ENCODE measurements at places on chromosomes 4 and X.

GRCh38 chr4:52234561-52235440 lies 183.7 kb downstream of the SPATA18 start:
- no peak overlapping the region for H3K4me3 ChIP-seq
- H3K27ac ChIP-seq = no peak overlapping the region
- no peak for DNase-seq
- no peaks in the 10 kb centered on the region for H3K4me1 ChIP-seq

- H3K27ac ChIP-seq = no peak overlapping the region
- no peaks in the 10 kb centered on the region for H3K27me3 ChIP-seq
Observed at GRCh38 chrX:17617806-17618205, 119.5 kb upstream of the SCML1 start.

DNA sequence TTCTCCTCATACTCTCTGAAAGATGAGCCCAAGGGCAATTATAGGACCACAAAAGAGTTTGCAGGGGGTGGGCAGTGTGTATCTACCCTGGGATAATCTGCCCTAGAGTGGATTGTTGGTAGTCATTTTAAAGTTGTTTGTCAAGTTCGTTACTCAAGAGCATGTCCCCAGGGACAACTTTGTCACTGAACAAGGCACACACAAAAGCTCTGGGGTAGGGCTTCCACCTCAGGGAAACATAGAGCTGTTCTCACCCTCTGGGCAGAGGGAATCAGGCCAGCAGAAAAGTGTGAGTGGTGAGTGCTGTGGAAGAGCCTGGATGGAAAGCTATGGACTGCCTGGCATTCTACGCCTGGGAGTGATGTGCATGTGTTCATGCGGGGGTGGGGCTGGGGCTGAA lies 23.3 kb upstream of the LEF1 start:
- H3K27me3 ChIP-seq = no peaks in the 10 kb centered on the region
- DNase-seq = no peak
- H3K4me3 ChIP-seq = no peak overlapping the region
- no peak overlapping the region for H3K27ac ChIP-seq

DNA sequence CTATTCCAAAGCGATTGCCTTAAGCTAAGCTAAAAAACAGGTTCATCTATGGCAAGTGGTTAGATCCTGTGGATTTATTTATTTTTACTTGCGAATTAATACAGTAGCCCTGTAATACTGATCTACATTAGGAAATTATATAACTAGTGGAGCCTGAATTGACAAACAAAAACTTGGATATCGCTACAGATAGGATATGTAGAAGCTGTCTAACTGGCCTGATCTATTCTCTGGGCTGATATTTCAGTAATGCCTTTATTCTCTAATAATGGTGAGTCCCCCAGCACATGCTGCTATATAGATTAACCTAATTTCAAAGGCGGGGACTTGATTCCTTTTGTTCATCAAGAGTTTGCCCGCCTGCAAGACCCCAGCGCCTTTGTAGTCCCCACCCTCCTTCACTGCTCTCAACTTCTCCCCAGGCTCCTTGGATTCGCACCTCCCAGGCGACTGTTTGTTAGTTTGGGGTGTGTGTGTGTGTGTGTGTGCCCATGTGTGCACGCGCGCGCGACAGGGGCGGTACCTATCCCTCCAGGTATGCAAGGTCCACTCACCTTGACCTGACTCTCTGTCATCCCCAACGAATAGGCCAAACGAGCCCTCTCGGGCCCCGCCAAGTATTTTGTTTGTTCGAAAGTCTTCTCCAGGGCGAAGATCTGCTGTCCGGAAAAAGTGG lies 3.8 kb downstream of the NKX6-1 start:
- no peak for DNase-seq
- no peak overlapping the region for H3K27ac ChIP-seq
- H3K27me3 ChIP-seq = peaks cover 78% of the 10 kb centered on the region
- no peak overlapping the region for H3K4me3 ChIP-seq
- no peaks in the 10 kb centered on the region for H3K36me3 ChIP-seq

GRCh38 chrX:23782455-23782854 lies 518 bp upstream of the SAT1 start:
- no peak overlapping the region for H3K4me3 ChIP-seq
- no peaks in the 10 kb centered on the region for H3K27me3 ChIP-seq
- peak overlapping the region; percentile 95 for H3K27ac ChIP-seq
- no peaks in the 10 kb centered on the region for H3K36me3 ChIP-seq
- DNase-seq = no peak

DNA sequence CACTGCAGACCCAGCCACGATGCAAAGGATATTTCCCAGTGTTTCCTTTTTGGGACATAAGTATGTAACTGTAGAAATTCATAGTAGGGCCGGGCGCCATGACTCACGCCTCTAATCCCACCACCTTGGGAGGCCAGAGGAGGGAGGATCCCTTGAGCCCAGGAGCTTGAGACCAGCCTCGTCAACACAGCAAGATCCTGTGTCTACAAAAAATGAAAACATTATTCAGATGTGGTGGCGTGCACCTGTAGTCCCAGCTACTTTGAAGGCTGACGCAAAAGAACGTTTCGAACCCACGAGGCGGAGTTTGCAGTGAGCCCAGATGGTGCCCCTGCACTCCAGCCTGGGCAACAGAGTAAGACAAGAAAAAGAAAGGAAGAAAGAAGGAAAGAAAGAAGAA lies 49.2 kb downstream of the CRLF2 start:
- H3K27me3 ChIP-seq = no peaks in the 10 kb centered on the region
- no peaks in the 10 kb centered on the region for H3K4me1 ChIP-seq
- DNase-seq = no peak
- no peak overlapping the region for H3K4me3 ChIP-seq
- H3K36me3 ChIP-seq = no peaks in the 10 kb centered on the region

DNA sequence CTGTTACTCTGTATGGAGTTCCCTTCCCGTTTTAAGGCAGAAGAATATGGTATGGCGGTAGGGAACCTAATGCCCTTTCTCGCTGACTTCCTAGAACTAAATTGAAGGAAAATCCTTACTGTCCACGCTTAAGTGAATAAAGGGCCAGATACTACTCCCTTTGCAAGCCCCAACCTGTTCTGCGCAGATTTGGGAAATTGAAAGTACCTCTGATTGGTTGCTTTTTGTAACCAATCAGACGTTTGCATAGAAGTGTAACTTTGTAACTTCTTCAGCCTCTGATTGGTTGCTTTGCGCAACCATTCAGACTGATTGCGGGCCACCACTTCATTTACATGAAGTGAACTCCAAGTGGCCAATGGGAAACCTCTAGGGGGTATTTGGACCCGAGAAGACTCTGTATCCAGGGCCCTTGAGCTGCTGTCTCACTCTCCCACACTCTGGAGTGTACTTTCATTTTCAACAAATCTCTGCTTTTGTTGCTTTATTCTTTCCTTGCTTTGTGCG lies 1.2 kb upstream of the TMEM33 start:
- no peaks in the 10 kb centered on the region for H3K27me3 ChIP-seq
- no peaks in the 10 kb centered on the region for H3K36me3 ChIP-seq
- no peak overlapping the region for H3K27ac ChIP-seq

DNA sequence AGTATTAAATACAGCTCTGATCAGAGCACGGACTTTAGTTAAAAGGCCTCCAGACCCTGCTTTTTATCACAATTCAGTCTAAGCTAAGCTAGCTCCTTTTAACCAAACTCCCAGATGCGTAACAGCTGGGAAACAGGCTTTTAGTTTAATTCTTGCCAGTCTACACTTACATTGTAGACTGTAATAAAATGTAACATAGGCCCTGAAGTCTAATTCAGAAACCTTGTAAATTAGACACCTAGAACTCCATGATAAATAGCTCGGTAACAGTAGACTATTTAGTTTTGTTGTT lies 20.1 kb downstream of the FBXO8 start:
- no peak for DNase-seq
- no peak overlapping the region for H3K4me3 ChIP-seq
- H3K4me1 ChIP-seq = no peaks in the 10 kb centered on the region
- H3K27me3 ChIP-seq = no peaks in the 10 kb centered on the region
- no peaks in the 10 kb centered on the region for H3K36me3 ChIP-seq
- no peak overlapping the region for H3K27ac ChIP-seq

- H3K4me1 ChIP-seq = no peaks in the 10 kb centered on the region
- DNase-seq = no peak
- H3K36me3 ChIP-seq = no peaks in the 10 kb centered on the region
- H3K4me3 ChIP-seq = no peak overlapping the region
- no peak overlapping the region for H3K27ac ChIP-seq
Observed at GRCh38 chr4:117421706-117422105, 336.3 kb upstream of the TRAM1L1 start.

GRCh38 chr4:80385397-80386280 lies 50.1 kb downstream of the CFAP299 start:
- H3K27ac ChIP-seq = no peak overlapping the region
- no peaks in the 10 kb centered on the region for H3K27me3 ChIP-seq
- no peaks in the 10 kb centered on the region for H3K36me3 ChIP-seq
- H3K4me1 ChIP-seq = no peaks in the 10 kb centered on the region
- no peak for DNase-seq

DNA sequence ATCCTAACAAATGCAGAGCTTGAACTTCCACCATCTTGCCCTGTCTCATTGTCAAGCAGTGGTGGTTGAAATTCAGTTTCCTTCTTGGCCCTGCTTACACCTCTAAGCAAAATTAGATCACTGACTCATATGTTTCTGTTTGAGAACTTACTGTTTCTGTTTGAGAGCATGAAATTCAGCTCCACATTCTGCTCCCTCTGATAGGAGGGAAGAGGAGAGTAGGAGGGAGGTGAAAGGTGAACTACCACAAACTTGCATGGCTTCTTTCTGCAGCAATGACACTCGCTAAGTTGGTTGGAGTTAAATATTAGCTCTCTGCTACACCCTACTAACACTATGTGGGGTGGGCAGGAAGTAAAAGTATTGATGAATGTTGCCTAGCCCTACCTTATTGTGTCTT lies 117.8 kb upstream of the EDA2R start:
- DNase-seq = no peak
- H3K4me1 ChIP-seq = no peaks in the 10 kb centered on the region
- H3K36me3 ChIP-seq = no peaks in the 10 kb centered on the region
- H3K27me3 ChIP-seq = no peaks in the 10 kb centered on the region

GRCh38 chr4:156771171-156771837 lies 200.3 kb downstream of the PDGFC start:
- H3K36me3 ChIP-seq = no peaks in the 10 kb centered on the region
- peak overlapping the region; percentile 65 for H3K27ac ChIP-seq

DNA sequence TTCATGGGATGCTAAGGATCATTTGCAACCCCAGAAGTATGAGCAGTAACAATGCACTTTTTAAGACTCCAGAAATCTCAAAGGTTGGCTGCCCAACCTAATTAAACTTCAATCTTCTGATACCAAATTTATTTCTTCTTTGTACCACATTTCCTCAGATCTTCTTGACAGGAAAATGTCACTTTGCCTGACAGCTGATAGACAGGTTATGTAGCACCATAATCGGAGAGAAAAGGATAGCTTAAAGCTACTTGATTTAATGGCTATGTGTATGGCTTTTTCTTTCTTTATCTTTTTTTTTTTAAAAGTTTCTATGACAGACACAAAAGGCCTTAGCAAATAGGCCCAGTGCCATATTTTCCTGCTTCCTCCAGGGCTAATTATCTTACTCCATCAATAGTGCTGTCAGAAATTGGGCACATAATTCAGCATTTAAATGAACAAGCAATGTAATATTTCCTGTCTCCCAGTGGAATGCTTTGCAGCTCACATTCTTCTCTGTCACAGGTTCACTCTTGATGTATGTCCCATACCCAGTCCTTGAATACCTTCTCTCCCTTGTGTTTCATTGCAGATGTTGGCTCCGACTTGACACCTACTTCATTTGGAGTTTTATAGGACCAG lies 795.7 kb downstream of the ADGRL3 start:
- H3K4me1 ChIP-seq = no peaks in the 10 kb centered on the region
- DNase-seq = no peak
- no peak overlapping the region for H3K27ac ChIP-seq
- no peaks in the 10 kb centered on the region for H3K27me3 ChIP-seq
- H3K4me3 ChIP-seq = no peak overlapping the region

GRCh38 chr4:140252742-140253555 lies 99.0 kb upstream of the MAML3 start:
- peak overlapping the region; percentile 91 for H3K27ac ChIP-seq
- no peaks in the 10 kb centered on the region for H3K27me3 ChIP-seq
- DNase-seq = peak; percentile 68
- H3K36me3 ChIP-seq = no peaks in the 10 kb centered on the region
- H3K4me3 ChIP-seq = peak overlapping the region; percentile 64

- no peaks in the 10 kb centered on the region for H3K36me3 ChIP-seq
- no peak overlapping the region for H3K4me3 ChIP-seq
- no peak overlapping the region for H3K27ac ChIP-seq
- DNase-seq = no peak
Observed at GRCh38 chr4:128279624-128280225, 7.9 kb downstream of the PGRMC2 start.

DNA sequence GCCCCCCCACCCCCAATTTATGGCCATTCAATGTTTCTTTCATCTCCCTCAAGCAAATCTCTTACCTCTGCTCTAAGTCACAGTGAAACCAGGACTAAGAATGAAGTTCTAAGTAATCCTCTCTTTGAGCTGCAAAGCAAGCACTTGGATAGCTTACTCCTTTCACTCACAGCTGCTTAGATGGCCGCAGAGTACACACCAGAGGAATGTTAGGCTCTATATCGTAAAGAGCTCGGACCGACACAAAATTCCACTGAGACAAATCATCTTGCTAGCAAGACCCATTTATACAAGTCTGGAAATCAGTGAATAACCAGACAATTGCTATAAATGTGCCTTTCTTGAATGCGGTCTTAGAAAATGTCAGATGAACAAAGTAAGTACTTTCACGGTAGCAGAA lies 135.0 kb downstream of the IDS start:
- no peak overlapping the region for H3K4me3 ChIP-seq
- no peak for DNase-seq
- H3K27me3 ChIP-seq = no peaks in the 10 kb centered on the region
- H3K27ac ChIP-seq = no peak overlapping the region
- no peaks in the 10 kb centered on the region for H3K36me3 ChIP-seq
- H3K4me1 ChIP-seq = no peaks in the 10 kb centered on the region

DNA sequence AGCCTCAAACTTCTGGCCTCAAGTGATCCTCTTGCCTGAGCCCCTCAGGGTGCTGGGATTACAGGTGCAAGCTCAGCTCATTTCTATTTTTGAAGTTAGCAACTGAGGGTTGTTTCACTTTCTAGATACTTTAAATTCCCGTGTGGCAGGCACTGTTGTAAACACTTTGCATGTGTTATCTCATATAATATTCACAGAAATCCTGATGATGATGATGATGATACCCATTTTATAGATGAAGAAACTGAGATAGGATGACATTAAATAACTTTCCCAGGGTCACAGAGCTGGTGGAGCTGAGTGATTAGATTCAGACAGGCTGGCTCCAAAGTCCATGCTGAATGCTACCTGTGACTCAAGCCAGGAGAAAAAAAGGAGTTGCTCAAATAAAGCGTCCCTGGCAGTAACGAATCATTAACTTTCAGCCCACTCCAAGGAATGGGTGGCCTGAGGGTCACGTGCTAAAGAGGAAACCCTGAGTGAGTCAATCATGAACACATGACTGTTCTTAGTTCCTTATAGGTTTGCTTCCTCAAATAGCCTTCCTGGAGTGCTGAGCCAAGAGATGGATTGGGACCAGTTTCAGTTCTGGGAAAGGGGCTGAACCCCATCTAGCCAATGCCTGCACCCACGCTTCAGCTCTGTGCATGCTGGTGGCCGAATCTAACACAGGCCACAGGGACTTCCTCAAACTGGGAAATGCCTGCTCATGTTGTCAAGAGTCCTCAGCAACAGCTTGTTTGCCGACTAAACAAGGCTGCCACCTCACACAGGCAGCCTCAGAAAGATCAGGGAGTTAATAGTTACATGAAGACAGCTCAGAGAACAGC lies 52.8 kb downstream of the RBM47 start:
- no peak overlapping the region for H3K4me3 ChIP-seq
- H3K4me1 ChIP-seq = no peaks in the 10 kb centered on the region
- peak overlapping the region; percentile 75 for H3K27ac ChIP-seq
- peak; percentile 86 for DNase-seq
- no peaks in the 10 kb centered on the region for H3K36me3 ChIP-seq

GRCh38 chrX:72330131-72330530 lies 24.4 kb upstream of the CITED1 start:
- H3K4me3 ChIP-seq = no peak overlapping the region
- H3K36me3 ChIP-seq = no peaks in the 10 kb centered on the region
- H3K27me3 ChIP-seq = no peaks in the 10 kb centered on the region
- H3K27ac ChIP-seq = no peak overlapping the region
- DNase-seq = no peak

Data from prostate gland (tissue), 2 donors.